ENCODE measurements at places on chromosomes 7 and 10.

GRCh38 chr10:104339469-104340110, 1.3 kb upstream of the ITPRIP start:
- no peak for DNase-seq

GRCh38 chr10:11797847-11798633, 25.1 kb upstream of the PROSER2 start:
- no peak for DNase-seq

- no peak for DNase-seq
Observed at GRCh38 chr7:123771846-123772245, 23.0 kb upstream of the WASL start.

DNA sequence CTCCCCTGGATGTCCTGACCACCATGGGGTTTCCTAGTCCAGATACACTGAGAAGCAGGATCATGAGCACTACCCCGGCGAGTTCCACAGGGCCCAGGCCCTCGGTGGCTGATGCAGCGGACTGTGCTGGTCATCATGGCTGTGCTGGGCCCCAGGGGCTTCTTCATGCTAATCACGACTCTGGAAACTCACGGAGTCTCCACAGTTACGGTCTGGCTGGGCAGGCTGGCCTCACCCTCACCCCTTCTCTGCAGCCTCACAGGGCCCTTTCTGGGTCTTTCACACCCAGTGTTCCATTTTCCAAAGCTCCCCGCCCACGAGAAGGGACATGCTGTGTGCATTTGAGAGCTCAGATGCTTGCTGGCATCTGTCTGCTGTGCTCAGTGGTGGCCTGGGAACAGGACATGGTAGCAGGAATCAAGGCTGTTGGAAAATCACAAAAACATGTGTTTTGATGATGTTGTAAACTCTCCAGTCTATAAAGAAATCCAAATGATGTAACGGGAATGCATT, 119.0 kb downstream of the PTPN20 start:
- DNase-seq = no peak

GRCh38 chr10:93461109-93461806, 20.9 kb downstream of the MYOF start:
- no peak for DNase-seq

- DNase-seq = no peak
Observed at GRCh38 chr10:106479636-106480035, 684.9 kb downstream of the SORCS1 start.

DNA sequence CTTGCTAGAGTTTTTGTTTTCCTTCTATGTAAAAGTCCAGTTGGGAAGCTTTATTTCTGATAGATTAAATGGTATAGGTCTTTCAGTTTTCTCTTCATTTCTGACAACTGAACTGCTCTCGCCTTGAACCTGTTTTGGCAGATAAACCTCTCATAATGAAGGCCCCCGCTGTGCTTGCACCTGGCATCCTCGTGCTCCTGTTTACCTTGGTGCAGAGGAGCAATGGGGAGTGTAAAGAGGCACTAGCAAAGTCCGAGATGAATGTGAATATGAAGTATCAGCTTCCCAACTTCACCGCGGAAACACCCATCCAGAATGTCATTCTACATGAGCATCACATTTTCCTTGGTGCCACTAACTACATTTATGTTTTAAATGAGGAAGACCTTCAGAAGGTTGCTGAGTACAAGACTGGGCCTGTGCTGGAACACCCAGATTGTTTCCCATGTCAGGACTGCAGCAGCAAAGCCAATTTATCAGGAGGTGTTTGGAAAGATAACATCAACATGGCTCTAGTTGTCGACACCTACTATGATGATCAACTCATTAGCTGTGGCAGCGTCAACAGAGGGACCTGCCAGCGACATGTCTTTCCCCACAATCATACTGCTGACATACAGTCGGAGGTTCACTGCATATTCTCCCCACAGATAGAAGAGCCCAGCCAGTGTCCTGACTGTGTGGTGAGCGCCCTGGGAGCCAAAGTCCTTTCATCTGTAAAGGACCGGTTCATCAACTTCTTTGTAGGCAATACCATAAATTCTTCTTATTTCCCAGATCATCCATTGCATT, 27.1 kb downstream of the MET start:
- no peak for DNase-seq

DNA sequence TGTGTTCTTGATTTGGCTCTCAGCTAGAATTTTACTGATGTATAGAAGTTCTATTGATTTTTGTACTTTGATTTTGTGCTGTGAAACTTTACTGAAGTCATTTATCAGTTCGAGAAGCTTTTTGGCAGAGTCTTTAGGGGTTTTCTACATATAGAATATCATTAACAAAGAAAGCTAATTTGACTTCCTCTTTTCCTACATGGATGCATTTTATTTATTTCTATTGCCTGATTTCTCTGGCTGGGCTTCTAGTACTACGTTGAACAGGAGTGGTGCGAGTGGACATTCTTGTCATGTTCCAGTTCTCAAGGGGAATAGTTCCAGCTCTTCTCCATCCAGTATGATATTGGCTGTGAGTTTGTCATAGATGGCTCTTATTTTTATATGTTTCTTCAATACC, 65.4 kb downstream of the RNF133 start:
- DNase-seq = no peak

DNA sequence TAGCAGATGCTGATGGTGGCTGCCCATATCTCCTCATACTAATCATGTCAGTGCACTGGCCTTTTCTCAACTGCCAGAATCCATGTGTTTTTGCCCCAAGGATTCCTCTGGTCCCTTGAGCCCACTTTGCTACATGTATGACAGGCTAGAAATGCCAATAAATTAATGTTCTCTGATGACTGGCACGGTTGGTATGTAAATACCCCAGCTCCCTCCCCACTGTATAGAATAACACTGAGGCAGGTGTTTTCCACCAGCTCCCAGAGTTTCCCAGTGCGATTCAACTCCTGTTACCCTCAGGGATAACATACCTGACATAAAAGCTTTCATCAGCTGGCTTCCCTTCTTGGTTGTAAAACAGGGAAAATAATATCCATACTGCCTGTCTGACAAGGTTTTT, 9.0 kb upstream of the PLEKHS1 start:
- DNase-seq = no peak

DNA sequence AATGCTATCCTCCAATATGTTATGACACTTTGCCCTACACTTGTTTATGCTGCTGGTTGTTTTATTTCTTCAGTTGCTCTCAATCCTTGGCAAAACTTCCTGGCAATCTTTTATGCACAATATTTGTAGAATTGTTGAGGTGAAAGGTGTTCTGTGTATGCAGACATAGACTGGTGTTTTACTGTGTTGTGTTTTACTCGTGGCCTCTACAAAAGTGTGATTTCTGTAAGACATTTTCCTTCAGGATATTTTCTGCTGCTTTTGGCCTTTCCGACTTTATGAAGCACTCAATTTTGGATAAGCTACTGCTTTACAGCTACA, 21.8 kb downstream of the GLCCI1 start:
- DNase-seq = no peak

DNA sequence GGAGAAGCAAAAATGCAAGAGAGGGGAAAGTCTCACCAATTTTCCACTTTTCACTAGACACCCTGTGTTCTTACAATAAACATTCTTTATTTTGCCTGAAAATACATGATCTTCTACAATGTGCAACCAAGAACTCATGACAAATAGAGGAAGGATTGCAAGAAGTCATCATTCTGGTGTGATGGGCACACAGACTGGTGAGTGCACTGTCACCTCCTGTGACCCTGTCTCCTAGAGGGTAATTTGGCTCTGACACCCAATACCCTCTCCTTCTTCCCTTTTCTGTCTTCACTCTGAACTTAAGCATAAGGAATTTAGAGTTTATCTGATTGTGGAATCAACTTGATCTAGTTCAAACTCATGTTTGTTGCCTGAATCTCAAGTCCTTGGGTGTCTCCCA, 153.7 kb downstream of the SH2D4B start:
- no peak for DNase-seq

- no peak for DNase-seq
Observed at GRCh38 chr10:15879663-15880062, 19.4 kb upstream of the MINDY3 start.

Data from CD4-positive, alpha-beta T cell treated with Interleukin-4 for 1 hour (primary cell).